ENCODE measurements at places on chromosomes 7 and 10.

DNA sequence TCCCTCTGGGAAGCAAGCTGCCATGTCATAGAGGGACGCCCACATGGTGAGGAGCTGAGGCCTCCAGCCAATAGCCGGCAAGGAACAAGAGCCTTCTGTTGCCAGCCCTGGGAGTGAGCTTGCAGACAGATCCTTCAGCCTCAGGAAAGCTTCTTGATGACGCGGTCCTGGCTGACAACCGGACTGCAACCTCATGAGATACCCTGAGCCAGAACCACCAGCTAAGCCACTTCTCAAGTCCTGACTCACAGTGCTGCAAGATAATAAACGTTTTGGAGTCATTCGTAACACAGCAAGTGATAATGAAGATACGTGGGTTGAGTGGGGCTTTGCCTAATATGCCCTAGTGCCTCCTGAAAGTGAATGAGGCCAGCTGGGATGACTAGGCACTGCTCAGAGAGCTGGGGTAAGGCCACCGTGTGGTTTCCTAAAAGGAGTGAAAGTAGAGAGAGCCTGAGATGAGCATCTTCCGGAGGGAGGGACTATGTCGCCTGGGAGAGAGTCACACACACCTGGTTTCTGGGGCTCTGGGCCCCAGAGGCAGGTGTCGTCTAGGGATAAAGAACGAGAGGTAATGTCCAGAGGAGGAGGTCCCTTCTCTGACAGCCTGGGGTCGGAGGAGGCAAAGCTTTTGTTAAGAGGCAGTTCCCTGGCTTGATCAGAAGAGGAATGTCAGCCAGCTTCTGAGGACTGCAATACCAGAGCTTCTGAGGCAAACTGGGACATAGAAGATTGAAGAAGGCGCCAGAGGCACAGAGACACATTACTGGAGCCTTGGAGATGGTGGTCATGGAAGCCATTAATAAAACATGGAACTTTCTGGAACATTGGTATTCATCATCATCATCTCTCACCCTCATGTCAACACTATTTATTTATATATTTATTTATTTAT, 53.6 kb downstream of the PYROXD2 start:
- DNase-seq, result peak; percentile 70

DNA sequence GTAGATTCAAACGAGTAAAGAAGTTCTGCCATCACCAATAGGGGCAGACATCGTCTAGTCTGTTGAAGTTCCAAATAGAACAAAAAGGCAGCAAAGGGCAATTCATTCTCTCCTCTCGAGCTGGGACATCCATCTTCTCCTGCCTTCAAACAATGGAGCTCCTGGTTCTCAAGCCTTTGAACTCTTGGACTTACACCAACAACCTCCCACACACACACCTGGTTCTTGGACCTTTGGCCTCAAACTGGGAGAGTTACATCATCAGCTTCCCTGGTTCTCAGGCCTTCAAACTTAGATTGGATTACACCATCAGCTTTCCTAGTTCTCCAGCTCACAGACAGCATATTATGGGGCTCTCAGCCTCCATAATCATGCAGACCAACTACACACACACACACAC, 9.8 kb upstream of the GIMAP5 start:
- DNase-seq, result no peak

- peak; percentile 14 for DNase-seq
Observed at GRCh38 chr10:22911889-22912762, 15.7 kb upstream of the ARMC3 start.

DNA sequence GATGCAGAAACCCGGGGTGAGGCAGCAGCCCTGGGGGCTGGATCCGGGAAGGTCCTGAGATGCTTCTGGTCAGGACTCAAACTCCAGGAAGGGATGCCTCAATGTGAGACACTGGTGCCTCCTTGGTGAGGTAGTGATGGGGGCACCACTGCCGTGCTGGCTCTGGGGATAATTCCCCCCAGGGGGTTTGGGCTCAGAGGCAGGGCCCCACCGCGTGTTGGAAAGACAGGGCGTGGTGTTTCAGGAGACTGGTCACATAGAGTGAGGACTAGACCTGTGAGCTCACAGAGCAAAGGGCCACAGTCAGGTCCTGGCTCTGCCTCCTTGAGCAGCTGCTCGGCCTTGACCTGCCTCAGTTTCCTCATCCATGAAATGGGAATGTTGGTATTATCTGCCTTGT, 361.9 kb downstream of the GLRX3 start:
- DNase-seq, result no peak

- DNase-seq, result no peak
Observed at GRCh38 chr10:116704926-116705325, 37.4 kb downstream of the HSPA12A start.

DNA sequence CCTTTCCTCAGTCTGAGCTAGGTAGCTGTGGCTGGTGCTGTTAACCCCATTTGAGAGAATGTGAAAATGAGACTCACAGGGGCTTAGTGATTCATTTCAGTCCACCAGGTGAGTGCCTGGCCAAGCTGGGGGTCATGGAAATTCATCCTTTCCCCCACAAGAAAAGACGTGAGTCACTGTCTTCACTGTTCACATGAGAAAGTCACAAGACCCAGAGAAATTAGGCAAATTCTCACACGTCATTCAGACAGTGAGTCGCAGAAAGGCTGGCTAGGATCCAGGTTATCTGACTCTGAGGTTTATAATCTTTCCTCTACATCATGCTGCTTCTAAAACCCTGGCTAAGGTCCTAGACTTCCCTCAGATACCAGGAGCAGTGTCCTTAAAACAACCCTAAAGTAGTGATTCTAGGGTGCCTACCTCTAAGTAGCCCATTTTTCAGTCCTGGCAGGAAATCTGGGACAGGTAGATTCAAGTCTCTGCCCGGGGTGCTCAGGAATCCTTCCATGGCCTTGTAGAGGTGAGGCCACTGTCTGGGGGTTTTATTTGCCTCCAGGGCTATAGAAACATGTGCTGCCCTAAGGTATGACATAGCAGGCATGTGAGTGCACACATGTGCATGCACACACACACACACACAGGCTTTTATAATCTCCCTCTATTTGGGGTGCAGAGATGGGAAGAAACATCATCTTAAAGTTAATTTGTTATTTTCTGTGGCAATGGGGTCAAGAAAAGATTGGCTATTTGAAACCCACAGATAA, 427.9 kb upstream of the CELF2 start:
- no peak for DNase-seq

DNA sequence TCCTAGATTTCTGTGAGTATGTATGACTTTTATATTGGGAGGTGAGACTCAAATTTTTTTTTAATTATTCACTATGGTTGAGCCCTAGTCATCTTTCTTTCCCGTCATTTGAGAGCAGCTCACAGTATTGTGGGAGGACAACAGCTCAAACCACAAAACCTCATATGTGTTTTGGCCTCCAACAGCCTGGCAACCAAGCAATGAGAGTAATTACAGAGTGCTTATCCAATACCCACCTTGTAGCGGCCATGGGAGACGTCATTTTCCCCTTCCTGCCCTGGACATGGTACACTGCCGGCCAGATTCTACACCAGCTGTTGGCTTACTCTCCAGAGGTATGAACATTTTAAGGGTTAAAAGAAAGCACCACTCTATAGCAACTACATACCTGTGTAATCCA, 49.1 kb downstream of the DOCK4 start:
- DNase-seq, result no peak

DNA sequence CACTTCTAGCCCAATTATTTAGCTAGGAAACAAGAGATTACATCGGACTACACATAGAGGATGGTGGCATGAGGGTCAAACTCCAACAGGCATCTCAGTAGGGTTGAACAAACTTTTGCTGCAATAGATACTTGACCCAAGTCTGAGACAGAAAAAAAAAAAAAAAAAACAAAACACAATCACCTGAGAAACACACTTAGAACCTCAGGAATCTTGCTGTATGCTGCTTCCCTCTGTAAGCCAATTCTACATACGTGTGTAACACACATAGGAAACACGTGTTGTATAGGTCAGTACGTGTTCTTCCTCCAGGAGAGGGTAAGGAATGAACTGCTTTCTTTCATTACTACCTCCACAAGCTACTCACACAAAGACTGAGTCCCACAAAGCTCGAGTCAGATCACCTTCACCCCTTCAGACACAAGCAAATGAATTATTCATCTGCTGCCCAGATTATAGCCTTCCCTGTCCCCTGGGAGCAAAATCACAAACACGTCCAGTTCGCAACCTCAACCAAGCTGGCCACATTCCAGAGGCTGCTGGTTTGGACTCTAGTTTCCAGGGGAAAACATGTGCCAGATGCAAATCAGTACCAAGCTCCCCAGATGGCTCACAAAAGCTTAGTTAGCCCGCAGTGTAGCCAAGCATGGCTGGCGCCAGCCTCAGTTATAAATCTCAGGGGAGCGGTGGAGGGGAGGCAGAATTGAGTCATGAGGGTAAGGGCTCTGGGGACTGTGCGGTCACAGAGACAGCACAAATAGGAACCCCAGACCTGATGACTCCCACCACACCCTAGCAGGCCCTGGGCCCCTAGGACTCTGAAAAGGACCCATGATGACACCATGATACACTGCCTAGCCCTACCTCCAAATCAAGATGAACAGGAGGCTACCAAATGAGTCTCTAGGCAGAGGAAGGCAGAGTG, 15.1 kb downstream of the PSAP start:
- DNase-seq, result peak; percentile 97

GRCh38 chr7:16028103-16028502, 341.6 kb upstream of the MEOX2 start:
- DNase-seq, result no peak

- DNase-seq, result peak; percentile 88
Observed at GRCh38 chr7:129635300-129636029, 23.9 kb downstream of the NRF1 start.

DNA sequence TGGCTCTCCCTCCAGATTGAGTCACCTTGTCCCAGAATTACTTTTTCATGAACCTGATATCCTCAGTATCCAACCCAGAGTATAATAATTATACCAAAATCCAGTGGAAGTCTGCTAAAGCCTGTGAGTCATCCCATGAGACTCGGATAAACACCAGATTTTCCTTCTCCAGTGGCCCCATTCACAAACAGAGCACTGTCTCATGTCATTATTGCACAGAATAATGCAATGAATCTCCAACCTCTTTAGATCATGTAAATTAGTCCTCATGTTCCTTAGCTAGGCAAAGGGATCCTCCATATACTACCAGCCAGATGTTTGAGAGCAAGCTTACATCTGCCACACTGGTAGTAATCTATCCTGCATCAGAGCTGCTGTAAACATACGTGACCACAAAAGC, 89.0 kb downstream of the AMPH start:
- no peak for DNase-seq

DNA sequence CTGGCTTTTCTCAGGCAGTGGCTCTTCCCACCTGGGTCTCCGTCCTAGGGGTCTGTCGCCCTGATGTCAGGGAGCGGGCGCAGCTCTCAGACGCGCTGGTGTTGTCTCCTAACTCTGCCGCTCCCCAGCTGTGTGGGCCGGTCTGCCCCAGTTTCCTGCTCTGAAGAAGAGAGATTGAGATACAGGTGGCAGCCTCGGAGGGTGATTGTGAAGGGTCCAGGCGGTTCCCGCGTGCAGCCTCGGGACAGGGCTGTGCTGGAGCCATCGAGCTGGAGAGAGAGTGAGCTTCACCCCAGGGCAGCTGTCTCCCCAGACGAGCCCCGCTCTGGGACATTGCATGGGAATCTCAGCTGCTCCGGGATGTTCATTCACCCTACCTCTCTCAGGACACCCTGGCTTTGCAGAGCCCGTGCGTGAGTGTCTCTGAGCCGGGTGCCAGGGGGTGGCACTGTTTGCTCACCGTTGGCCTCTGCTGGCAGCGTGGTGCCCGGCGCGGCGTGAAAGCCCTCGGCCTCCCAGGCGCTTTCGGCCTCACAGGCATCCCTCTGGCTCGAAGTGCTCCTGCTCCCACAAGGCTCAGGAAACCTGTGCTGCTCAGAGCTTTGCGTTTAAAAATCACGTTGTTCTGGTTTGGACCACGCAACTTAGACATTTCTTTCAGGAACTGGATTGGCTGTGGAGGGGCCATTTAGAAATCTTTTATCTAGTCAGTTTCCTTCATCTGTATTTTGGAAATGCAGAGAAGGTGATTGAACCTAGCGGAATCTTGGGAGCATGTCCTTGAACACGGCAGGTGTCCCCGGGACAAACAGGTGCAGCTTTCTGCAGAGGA, 33.8 kb upstream of the ZFAND2A start:
- peak; percentile 32 for DNase-seq

GRCh38 chr7:79523436-79523835, 70.0 kb upstream of the MAGI2 start:
- no peak for DNase-seq

DNA sequence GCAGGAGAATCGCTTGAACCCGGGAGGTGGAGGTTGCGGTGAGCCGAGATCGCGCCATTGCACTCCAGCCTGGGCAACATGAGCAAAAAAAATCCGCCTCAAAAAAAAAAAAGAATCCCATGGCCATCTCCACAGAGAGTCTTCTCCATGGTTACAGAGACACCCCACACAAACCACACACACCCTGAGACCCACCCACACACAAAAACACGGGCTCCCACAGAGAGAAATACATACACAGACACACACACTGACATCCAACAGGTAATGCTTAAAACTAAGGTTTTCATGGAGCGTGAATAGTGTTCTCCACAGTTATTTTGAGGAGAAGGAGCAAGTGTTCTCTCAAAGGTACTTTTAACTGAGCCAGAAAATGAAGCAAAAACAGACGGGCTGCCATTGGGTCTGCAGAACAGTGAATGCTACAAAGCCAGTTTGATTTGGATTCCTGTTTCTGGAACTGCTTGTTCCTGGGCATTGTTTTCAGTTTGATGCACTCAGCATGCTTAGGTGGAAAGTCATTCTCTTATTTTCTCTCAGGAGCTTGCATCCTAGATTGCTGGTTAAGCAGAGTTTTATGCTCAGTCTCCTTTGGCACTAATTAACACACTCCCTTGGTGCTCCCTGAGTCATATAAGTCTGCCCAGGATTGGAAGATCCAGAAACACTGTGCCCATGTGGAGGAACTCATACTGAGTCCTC, 15.4 kb downstream of the AHCYL2 start:
- DNase-seq, result no peak

DNA sequence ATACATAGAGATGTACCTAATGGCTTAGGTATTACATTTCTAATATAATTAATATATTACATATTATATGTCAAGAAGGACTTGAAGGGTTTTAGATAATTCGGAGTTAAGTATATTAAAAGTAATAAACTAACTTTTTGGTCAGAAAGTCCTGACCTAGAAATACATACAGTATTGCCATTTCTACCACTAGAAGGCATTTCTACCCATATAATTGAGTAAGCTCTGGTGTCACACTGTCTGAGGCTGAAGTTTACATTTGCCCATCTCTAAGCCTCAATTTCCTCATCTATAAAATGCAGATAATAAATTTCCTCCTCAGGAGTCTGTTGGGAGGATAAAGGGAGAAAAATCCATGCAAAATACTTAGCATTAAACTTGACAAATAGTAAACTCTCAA, 7.1 kb downstream of the FKBP14 start:
- DNase-seq, result no peak

GRCh38 chr10:77138541-77138940, 499.1 kb downstream of the KCNMA1 start:
- no peak for DNase-seq

DNA sequence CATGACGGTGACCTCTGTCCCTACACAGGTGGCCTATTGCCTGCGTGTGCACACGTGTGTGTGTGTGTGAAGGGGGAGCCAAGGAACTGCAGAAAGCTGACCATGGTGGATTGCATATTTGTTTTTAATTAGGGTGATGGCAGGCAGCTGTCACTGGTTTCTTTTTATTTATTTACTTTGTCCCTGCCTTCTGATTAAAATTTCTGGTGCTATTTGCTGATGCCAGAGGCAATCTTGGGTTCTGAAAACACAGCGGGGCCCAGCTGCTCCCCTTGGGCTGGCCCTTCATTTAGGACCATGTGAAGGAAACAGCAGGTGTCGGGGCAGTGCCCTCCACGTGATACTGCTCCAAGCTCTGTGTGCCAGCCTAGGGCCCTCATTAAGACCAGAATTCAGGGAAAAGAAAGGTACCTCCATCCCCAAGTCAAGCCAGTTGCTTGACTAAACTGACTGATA, 71.3 kb upstream of the PODXL start:
- no peak for DNase-seq

Data from pons (tissue), 1 donor.